Small intestine (tissue), 16 donors: ENCODE measurements at places on chromosomes 12 and 14. TPM values are rescaled to one million over a fixed set of nuclear protein-coding genes. Genes with fewer than 3 reads are reported as not detected.

AGAP2 gene
- polyA plus RNA-seq, result 0.77 TPM

CMA1 gene
- 1.4 TPM for polyA plus RNA-seq

CPNE6 gene
- polyA plus RNA-seq, result 10.7 TPM

FAM186B gene
- not detected for polyA plus RNA-seq

TSHR gene
- polyA plus RNA-seq, result not detected

RESF1 gene
- polyA plus RNA-seq, result 103 TPM

LHX5 gene
- not detected for polyA plus RNA-seq

GRCh38 chr12:108583991-108584390 lies 13.9 kb downstream of the TMEM119 start:
- DNase-seq, result no peak

- DNase-seq, result no peak
Observed at GRCh38 chr12:75345531-75345930, 11.1 kb downstream of the GLIPR1L1 start.

DNA sequence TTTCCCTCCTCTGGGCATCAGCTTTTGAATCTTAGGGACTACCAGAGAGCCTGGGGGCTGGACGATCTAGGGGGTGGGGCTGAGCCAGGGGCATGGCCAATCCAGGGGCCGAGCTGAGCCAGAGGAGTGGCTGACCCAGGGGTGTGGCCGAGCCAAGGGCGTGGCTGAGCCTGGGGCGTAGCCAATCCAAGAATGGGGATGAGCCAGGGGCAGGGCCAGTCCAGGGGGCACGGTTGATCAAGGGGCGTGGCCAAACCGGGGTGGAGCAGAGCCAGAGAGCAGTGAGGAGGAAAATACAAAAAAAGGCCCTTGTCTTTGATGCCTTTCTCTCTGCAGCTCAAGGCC lies 219.3 kb upstream of the NOS1 start:
- no peak for DNase-seq

DNA sequence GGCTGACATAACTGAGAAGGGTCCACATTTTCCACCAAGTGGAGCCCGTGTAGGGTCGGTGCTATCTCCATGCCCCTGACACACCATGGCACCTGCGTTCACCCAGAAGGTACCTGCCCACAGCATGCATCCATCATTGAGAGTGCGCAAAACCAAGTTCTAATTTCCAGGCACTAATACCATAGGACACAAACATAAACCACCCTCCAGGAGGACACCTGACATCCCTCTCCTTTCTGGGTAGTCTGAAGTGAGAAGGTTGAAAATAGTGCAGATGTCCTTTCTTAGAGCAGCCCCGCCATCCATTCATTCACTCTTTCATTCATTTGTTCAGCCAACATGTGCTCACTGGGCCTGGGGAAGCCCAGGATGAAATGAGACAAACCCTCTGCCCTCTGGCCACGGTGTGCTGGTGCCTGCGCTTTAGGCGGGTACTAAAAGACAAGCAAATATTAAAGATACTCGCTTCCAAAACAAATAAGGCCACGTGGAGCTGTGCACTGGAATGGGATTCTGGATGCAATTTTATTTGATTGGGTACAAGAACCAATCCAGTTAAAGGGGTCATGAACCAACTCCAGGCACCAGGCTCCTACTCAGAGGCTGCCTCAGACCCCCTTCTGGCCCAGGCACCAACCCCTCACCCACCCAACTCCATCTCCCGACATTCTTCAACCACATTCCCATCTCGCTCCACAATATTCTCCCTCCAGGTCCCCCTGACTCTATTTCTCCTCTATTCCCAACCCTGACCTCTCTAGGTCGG lies 1.2 kb downstream of the TTC7B start:
- DNase-seq, result no peak

DNA sequence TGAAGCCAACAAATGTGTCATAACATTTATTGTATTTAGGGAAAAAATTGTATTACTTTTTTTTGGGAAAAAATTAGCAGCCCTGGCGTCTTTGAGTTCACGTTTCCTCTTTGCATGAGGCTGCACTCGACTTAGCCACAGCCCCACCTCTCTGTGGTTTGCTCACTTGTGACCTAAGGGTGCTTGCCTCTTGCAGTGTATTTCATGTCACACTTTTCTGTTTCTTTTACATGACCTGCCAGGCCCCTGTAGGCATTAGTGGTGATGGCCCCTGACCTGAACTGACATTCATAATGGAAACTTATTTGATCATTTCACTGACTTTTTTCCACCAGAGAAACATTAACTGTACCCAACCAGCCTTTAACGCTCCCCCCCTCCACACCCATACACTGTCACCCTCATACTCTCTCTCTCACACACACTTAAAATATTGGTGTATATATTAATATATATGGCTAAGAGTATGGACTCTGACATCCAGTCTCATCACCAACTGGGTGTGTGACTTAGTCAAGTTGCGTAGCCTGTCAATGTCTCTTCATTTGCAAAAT lies 122.9 kb downstream of the PRKCH start:
- DNase-seq, result peak; percentile 48

DNA sequence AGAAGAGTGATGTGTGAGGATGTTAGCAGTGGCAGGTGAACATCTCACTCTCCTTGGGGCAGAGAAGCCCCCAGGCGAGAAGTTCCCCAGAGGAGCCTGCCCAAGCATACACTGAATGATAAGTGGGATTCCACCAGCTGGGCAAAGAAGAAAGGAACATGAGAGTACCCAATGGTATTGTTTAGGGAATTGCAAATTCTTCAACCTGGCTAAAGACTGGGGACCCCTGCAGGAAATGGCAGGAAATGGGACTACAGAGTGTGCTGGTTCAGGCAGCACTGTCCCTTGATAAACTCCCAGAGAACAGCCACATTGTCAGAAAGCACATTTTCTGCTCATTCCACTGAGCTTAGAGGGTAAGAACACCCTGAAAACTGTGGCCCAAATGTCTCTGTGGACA lies 121.3 kb downstream of the RPS29 start:
- DNase-seq, result no peak

- no peak for DNase-seq
Observed at GRCh38 chr12:100758083-100758482, 36.5 kb upstream of the ANO4 start.

DNA sequence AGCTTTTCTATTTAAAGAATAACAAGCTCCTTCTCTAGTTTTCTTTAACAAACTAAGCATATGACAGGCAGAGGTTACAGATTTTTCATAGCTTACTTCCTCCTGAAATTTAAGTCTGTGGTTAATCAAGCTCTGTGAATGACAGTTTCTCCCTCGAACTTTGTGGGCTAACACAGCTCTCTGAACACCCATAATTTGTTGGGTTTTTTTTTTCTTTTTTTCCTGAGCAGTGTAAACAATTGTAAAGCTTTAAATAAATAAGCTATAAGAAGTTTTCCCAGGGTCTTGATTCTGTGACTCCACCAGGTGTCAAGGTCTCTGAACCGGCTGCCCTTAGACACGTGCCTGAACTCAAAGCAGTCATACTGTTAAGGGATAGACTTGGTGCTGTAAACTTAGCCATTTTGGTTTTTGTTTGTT lies 128.1 kb upstream of the AMIGO2 start:
- peak; percentile 30 for DNase-seq

- no peak for DNase-seq
Observed at GRCh38 chr12:86663173-86663572, 407.0 kb upstream of the MGAT4C start.

DNA sequence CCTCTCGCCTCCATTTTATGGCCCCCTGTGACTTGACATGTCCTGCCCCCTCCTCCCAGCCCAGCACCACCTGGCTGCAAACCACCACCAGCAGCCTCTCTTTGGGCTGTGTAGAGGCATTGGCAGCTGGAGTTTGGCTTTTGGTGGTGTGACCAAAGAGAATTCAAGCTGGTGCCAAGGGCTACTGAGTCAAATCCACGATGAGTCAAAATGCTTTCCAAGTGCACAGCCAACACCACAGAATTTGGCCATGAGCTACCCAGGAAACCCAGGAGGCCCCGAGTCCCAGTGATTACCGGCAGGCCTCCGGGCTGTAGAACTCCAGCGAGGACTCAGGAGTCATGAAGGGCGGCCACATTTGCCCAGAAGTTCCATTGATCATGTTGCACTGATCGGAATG lies 53.8 kb downstream of the SCARB1 start:
- no peak for DNase-seq

DNA sequence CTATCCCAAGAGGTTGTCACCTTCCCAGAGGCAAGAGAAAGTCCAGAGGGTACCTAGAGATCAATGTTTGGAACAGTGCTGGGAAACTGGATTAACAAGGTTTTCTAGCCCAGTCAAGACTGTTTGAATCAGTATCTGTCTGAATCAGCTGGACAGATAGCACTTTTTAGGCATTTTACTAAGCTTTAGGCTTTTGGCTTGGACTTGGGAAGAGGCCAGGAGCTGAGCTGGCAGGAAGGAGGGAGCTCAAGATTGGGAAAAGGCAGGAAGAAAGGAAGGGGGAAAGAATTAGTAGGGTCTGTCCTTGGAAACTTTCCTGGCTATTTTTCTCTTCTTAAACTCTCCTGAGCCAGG lies 8.3 kb downstream of the IKZF4 start:
- no peak for DNase-seq
